Airway epithelial cell (primary cell): ENCODE measurements at places on chromosomes 12 and 14. TPM values are rescaled to one million over a fixed set of nuclear protein-coding genes. Genes with fewer than 3 reads are reported as not detected.

The B4GALNT1 gene
- total RNA-seq, result 0.71 and 1.1 TPM in 2 replicates

The CPM gene
- total RNA-seq, result 12.0 and 16.2 TPM in 2 replicates

The GPATCH2L gene
- 28.8 and 44.8 TPM in 2 replicates for total RNA-seq

The C12orf43 gene
- 9.3 and 10.6 TPM in 2 replicates for total RNA-seq

The ADAM21 gene
- total RNA-seq, result 0.14 and 1.2 TPM in 2 replicates

The GLS2 gene
- 4.2 and 6.0 TPM in 2 replicates for total RNA-seq

The CDCA3 gene
- 23.6 and 41.0 TPM in 2 replicates for total RNA-seq
